ENCODE measurements at places on chromosomes 1 and 21. TPM values are rescaled to one million over a fixed set of nuclear protein-coding genes. Genes with fewer than 3 reads are reported as not detected.

The MIB2 gene
- total RNA-seq, result 60.0 TPM

DNA sequence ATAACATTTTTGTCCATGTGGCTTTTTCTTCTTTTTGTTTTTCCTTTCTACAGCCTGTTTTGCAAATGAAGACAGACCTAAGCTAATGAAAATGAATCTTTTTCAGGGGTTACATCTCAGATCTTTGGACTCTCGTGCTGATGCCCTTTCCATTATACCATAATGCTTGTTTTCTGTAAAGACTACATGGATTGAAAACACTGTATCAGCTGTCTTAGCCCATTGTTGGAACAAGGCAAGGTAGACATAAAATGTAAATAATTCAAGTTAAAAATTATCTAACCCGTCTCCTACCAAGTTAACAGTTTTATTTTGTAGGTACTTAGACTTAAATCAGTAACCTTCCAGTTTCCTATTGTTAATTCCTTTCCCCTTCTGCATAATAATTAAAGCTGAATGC is 44.9 kb downstream of the RPRD2 start:
- no peaks in the 10 kb centered on the region for H3K36me3 ChIP-seq
- no peak overlapping the region for H3K27ac ChIP-seq
- H3K4me1 ChIP-seq, result peaks cover 8% of the 10 kb centered on the region
- no peak for DNase-seq
- no peaks in the 10 kb centered on the region for H3K27me3 ChIP-seq

The TNFAIP8L2 gene
- not detected for total RNA-seq

- no peaks in the 10 kb centered on the region for H3K4me1 ChIP-seq
- no peaks in the 10 kb centered on the region for H3K27me3 ChIP-seq
- no peaks in the 10 kb centered on the region for H3K36me3 ChIP-seq
- DNase-seq, result no peak
- no peak overlapping the region for H3K27ac ChIP-seq
Observed at GRCh38 chr1:24427545-24427862, 11.9 kb downstream of the NIPAL3 start.

- H3K36me3 ChIP-seq, result peaks cover 58% of the 10 kb centered on the region
- no peaks in the 10 kb centered on the region for H3K4me1 ChIP-seq
- H3K27me3 ChIP-seq, result no peaks in the 10 kb centered on the region
- DNase-seq, result no peak
Observed at GRCh38 chr1:165895451-165895871, 68.0 kb downstream of the UCK2 start.

The PLA2G2D gene
- not detected for total RNA-seq

DNA sequence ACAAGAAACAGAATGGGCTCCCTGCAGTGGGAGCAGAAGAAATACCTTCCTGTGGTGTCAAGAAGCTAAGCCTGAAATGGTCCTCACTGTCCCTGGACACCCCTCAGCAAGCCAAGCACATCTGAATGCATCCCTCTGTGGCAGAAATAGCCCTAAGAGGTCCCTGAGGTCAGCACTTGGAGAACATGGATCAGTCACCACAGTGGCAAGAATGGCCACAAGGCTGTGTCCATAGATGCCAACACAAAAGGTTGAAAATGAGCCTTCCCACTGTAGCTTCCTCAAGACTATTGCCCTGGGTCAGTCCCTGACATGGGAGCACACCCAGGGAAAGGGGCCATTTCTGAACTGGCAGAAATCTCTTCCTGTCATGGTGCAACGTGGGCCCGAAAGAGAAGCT is 27.7 kb downstream of the PSMG1 start:
- H3K4me1 ChIP-seq, result no peaks in the 10 kb centered on the region
- no peak for DNase-seq
- no peaks in the 10 kb centered on the region for H3K27me3 ChIP-seq
- H3K4me3 ChIP-seq, result no peak overlapping the region
- no peaks in the 10 kb centered on the region for H3K36me3 ChIP-seq

DNA sequence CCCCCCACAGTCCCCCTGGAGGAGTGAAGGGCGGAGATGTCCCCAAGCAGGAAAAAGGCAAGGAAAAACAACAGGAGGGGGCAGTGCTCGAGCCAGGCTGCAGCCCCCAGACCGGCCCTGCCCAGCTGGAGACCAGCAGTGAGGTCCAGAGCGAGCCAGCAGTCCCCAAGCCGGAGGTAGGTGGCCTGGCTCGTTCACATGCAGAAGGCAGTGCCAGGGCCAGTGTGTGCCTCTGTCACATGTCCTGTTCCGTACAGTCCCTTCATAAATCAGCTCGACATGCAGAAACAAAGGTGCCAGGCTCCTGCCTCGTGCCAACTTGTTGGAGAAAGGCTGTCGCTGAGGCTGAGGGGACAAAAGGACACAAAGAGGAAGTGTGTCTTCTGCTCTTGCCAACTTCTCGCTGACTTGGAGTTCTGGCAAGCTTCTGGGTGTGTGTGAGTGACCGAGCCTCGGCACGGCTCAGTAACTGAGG is 24.1 kb upstream of the MPZL1 start:
- H3K27me3 ChIP-seq, result no peaks in the 10 kb centered on the region
- H3K36me3 ChIP-seq, result no peaks in the 10 kb centered on the region
- no peaks in the 10 kb centered on the region for H3K4me1 ChIP-seq
- H3K27ac ChIP-seq, result no peak overlapping the region
- no peak for DNase-seq

The GCSAML gene
- not detected for total RNA-seq

The HES5 gene
- total RNA-seq, result 0.22 TPM

DNA sequence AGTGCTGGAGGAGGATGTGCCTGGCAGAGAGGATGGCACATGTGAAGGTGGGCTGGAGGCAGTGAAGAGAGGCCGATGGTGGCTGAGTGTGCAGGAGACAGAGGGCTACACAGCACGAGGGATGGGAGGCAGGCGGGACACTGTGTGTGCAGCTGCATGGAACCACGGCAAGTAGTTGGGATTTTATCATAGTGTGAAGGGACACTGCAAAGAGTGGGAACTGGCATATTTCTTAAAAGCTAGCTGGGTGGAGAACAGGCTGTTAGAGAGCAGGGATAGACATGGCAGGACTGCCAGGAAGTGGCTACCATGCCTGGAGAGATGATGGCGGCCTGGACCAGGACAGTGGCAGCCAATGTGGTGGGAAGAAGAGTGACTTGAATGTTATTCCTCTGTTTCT is 102.4 kb upstream of the TLR5 start:
- no peak overlapping the region for H3K27ac ChIP-seq
- H3K4me1 ChIP-seq, result no peaks in the 10 kb centered on the region
- H3K4me3 ChIP-seq, result no peak overlapping the region
- no peaks in the 10 kb centered on the region for H3K27me3 ChIP-seq
- no peaks in the 10 kb centered on the region for H3K36me3 ChIP-seq
- no peak for DNase-seq

DNA sequence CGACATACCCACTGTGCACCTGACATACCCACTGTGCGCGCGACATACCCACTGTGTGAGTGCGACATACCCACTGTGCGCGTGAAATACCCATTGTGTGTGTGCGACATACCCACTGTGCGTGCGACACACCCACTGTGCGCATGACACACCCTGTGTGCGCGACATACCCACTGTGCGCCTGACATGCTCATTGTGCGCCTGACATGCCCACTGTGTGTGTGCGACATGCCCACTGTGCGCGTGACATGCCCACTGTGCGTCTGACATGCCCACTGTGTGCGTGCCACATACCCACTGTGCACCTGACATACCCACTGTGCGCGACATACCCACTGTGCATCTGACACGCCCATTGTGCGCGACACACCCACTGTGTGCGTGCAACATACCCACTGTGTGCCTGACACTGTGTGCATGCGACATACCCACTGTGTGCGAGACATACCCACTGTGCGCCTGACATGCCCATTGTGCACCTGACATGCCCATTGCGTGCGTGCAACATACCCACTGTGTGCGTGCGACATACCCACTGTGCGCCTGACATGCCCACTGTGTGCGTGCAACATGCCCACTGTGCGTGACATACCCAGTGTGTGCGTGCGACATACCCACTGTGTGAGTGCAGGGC is 2.5 kb upstream of the RRP1 start:
- H3K36me3 ChIP-seq, result peaks cover 11% of the 10 kb centered on the region
- H3K4me3 ChIP-seq, result no peak overlapping the region
- peaks cover 4% of the 10 kb centered on the region for H3K4me1 ChIP-seq
- H3K27ac ChIP-seq, result no peak overlapping the region
- H3K27me3 ChIP-seq, result no peaks in the 10 kb centered on the region
- no peak for DNase-seq

The KRTAP11-1 gene
- not detected for total RNA-seq

DNA sequence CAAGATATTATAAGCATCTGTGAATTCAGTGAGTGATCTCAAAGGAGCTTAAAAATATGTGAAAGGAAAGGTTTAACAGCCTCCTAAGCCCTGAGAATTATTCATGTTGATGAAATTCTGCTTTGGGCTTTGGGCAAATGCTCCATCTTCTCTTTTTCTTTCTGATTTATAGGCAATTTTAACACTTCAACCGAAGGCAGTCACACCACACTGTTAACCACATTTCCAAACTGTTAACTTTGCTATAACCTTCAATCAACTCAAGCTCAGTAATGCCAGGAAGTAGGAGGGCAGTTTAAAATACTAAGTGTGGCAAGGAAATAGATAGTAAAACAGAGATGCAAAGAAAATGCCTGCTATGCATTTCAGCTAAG is 54.4 kb upstream of the NEK7 start:
- no peak for DNase-seq
- H3K36me3 ChIP-seq, result no peaks in the 10 kb centered on the region
- H3K4me3 ChIP-seq, result no peak overlapping the region
- H3K4me1 ChIP-seq, result no peaks in the 10 kb centered on the region
- H3K27me3 ChIP-seq, result no peaks in the 10 kb centered on the region

DNA sequence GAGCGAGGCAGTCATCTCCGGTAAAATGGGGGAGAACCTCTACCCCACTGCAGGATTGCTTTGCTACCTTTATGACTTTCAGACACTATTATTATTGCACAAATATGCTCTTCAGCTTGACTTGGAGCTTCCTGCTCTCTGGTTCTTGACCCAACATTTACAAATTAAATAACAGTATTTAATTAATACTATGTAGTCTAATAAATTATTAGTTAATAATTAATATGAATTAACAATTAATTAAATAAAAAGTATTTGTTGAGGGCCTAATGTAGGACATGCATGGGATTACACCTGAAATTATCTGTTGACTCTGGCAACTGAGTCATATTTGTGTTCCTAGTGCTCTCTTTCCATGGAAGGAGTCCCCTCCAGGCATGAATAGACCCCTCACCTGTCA is 359.9 kb downstream of the SIPA1L2 start:
- no peaks in the 10 kb centered on the region for H3K36me3 ChIP-seq
- no peak overlapping the region for H3K4me3 ChIP-seq
- no peak overlapping the region for H3K27ac ChIP-seq
- H3K4me1 ChIP-seq, result no peaks in the 10 kb centered on the region
- no peak for DNase-seq

GRCh38 chr21:41068496-41068895 is 99.5 kb upstream of the BACE2 start:
- H3K36me3 ChIP-seq, result no peaks in the 10 kb centered on the region
- DNase-seq, result no peak
- H3K4me1 ChIP-seq, result no peaks in the 10 kb centered on the region
- H3K27ac ChIP-seq, result no peak overlapping the region

DNA sequence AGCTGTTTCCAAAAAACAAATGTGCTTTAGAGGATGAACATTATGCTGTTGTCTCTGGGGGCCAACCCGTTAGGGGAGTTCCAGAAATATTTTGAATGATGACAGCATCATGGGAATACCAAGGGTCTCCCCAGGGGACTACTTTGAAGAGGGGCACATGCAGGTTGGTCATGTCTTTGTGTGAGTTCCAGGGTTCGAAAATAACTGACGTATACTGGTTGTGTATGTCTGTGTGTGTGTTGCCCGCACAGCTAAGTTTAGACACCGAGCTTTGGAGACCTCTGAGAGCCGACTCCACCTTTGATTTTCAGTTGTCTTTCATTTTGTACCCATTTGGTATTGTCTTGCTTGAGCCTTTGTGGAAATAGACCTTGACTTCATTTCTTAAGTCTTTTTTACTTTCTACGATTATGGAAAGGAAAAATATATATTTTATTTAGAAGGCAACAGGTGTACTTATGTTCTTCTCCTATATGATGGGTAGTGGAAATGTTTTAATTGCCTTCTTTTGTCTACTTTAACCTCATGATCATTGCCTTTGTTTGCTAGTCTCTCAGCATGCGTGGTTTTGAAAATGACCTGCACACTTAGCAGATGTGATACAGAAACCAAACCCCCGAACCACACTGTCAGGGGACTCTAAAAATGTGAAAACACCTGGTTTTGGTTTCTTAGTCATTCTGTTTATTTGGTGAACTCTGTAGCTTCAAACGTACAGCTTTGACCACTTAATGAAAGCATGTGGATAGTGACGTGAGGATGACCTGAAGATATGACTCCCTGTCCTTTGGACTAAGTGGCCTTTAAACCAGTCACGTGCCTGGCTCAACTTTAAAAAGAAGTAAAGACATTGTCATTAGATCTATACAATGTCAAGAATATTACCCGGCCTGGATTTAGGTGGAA is 56.5 kb downstream of the GALNT2 start:
- peaks cover 17% of the 10 kb centered on the region for H3K4me1 ChIP-seq
- no peak for DNase-seq
- H3K4me3 ChIP-seq, result no peak overlapping the region
- H3K36me3 ChIP-seq, result no peaks in the 10 kb centered on the region
- H3K27me3 ChIP-seq, result no peaks in the 10 kb centered on the region

DNA sequence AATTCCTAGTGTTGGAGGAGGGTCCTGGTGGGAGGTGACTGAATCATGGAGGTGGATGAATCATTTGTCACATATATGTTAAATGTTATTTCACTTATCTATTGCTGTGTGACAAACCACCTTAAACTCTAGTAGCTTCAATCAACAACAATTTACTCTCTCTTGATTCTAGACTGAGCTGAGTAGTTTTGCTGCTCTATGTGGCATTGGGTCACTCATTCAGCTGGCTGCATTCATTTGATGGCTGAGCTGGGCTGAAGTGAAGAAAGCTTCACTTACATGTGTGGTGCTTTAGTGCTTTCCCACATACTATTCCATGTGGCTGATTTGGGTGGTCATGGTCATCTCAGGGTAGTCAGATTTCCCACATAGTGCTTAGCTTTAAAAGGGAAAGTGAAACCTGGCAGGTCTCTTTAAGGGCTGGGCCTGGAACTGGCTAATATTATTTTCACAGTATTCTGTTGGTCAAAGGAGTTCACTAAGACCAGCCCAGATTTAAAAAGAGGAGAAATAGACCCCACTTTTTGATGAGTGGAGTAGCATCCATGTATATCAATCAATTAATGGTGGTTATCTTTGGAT is 10.5 kb downstream of the DNAH14 start:
- no peaks in the 10 kb centered on the region for H3K36me3 ChIP-seq
- no peaks in the 10 kb centered on the region for H3K4me1 ChIP-seq
- no peak overlapping the region for H3K4me3 ChIP-seq
- no peaks in the 10 kb centered on the region for H3K27me3 ChIP-seq
- DNase-seq, result no peak

- H3K27ac ChIP-seq, result no peak overlapping the region
- H3K4me3 ChIP-seq, result no peak overlapping the region
- H3K4me1 ChIP-seq, result peaks cover 2% of the 10 kb centered on the region
- H3K27me3 ChIP-seq, result no peaks in the 10 kb centered on the region
- H3K36me3 ChIP-seq, result no peaks in the 10 kb centered on the region
- DNase-seq, result no peak
Observed at GRCh38 chr1:246213036-246213435, 294.0 kb downstream of the SMYD3 start.

The KCNJ15 gene
- total RNA-seq, result not detected
